ENCODE measurements at places on chromosomes 5 and 9.

GRCh38 chr9:105178076-105178475, 66.4 kb upstream of the SLC44A1 start:
- no peak for DNase-seq

- DNase-seq: peak; percentile 10
These were observed 29.9 kb downstream of the BTNL9 start for GRCh38 chr5:181069767-181070491.

- peak; percentile 99 for DNase-seq
These were observed at the start of gene TRIM41 for GRCh38 chr5:181223058-181223728. Gene TRIM41 (plus strand): TSS chr5:181223281. CDS start chr5:181224000, 719 bp downstream.

DNA sequence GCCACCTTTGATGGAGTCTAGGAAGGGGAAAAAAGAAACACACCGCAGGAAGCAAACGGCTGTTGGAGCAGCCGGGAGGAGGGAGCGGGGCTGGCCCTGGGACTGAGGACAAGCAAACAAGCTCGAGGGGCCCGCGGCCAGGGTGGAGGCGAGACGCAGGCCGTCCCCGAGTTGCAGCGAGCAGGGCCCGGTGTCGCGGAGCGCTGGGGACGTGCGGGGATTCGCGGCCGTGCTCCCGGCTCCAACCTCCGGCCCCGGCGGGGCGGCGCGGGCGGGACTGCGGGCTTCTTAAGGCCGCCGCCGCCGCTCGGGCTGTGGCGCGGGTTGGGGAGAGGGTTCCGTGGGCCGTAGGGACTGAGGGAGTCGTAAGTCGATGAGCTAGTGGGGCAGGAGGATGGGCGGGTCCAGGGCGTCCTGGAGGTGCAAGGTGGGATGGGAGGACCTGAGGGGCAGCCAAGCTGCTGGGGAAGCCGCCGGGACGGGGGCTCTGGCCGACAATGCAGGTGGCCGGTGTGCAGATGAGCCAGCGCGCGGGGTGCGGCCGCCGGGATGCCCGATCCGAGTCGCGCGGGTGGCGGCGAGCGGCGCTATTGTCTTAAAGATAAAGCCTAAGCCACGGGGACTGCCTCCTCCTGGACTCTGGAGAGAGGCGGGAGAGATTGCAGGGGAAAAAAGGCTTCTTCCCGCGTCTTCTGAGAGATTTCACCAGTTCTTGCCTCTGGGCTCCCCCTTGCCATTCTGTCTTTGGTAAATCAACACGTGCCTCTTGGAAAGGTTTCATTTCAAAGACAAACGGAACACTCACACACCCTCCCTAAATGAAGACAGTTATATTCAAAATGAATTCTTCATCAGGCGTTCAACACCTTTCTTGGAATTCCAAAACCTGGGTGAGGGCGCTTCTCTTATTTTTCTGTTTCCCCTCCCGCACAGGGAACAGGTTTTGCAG, 1.6 kb upstream of the HAPLN1 start:
- peak; percentile 69 for DNase-seq

- DNase-seq: no peak
These were observed 112.4 kb upstream of the BNC2 start for GRCh38 chr9:16982780-16983310.

- DNase-seq: no peak
These were observed 11.6 kb downstream of the SKIC3 start for GRCh38 chr5:95543017-95543705.

DNA sequence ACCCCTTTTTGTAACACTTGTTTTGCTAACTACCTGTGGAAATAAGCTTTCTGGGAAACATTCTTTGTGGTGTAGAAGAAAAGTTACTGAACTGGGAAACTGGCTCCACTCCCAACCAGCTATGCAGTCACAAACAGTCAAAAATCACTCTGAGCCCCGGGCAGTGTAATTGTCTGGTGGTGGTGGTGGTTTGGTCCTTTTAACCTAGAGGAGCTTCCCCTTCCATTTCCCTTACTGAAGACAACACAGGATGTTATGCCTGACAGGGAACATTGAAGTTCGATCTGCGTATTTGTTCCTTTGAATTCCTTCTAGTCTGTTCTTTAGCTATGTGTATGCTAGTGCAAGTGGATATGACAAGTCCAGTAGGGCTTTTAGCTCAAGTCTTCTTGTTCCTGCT, 56.8 kb upstream of the TBCA start:
- DNase-seq: no peak

- DNase-seq: peak; percentile 52
These were observed 57.9 kb upstream of the CCNG1 start for GRCh38 chr5:163379298-163380155.

DNA sequence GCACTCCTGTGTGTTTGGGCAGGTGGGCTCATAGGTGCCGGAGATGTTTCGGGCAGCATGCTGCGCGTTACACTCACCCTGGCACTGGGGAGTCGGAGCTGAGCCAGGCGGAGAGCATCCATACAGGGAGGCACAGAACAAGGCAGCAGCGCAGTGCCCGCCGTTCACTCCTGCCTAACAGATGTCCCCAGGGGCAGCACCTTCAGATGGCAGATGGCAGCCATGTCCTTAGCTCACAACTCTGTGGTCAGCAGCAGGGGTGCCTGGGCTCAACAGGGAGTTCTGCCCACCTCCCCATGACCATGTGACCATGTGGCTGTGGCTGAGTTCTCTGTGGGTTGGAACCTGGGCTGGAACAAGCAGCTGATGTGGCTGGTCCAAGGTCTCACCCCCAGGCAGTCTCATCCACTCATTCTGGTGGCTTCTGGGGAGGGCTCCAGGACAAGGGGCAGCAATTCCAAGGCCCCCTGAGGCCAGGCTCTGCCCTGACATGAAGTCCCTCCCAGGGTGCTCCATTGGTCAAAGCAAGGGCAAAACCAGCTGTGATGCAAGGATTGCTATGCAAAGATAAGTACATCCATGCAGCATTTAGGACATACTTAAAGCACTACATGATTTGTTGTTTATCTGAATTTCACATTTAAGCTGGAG, 64.2 kb downstream of the MRPL36 start:
- DNase-seq: no peak

GRCh38 chr9:134174073-134174449, 9.7 kb upstream of the RNU6ATAC start:
- no peak for DNase-seq

DNA sequence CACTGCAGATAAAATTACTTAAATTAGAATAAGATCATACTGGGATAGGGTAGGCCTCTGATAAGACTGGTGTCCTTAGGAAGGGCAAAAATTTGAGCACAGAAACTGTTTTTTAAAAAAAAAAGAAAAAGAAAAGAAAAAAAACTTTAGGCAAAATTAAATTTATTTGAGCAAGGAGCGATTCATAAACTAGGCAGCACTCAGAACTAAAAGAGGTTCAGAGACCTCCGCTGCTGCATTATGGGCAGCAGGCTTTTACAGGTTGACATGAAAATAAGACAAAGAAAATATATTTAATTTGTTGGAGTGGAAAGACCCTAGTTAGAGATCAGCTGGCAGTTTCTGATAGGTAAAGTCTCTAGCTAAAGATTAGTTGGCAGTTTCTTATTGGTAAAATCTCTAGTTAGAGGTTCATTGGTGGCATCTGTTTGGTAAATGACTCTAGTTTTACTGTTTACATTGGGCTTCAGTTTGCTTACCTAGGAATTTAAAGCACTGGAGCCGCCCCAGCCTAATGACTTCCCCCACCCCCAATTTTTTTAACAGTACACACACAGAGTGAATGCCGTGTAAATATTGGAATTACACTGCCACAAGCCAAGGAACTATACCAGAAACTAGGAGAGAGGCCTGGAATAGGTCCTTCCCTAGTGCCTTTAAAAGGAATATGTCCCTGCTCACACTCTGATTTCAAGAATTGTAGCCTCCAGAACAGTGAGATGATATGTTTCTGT, 4.5 kb upstream of the PLPP6 start:
- DNase-seq: no peak

DNA sequence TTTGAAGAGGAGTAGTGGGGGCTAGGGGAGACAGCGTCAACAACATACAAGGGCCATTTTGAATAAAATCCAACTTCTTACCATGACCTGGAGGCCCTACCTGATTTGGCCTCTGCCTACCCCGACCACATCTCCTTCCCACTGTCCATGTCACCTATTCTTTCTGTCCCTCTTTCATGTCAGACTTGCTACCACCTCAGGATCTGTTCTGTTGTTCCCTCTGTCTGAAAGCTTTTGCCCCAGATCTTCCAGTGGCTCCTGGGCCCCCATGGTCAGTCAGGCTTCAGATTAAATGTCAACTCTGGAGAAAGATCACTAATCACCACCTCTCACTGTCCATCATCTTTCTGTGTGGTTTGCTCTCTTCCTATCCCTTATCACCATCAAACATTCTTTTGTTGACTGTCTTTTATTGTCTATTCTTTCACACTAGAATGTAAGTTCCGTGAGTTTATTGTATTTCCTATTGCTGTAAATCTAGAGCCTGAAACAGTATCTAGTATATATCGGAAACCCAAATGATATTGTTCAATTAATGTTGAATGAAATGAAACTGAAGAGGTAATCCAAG, 31.2 kb upstream of the APC start:
- DNase-seq: no peak

- peak; percentile 65 for DNase-seq
These were observed 71.2 kb downstream of the RAPGEF1 start for GRCh38 chr9:131668439-131669268.

- DNase-seq: peak; percentile 5
These were observed 297.2 kb downstream of the SPOCK1 start for GRCh38 chr5:137201876-137202275.

DNA sequence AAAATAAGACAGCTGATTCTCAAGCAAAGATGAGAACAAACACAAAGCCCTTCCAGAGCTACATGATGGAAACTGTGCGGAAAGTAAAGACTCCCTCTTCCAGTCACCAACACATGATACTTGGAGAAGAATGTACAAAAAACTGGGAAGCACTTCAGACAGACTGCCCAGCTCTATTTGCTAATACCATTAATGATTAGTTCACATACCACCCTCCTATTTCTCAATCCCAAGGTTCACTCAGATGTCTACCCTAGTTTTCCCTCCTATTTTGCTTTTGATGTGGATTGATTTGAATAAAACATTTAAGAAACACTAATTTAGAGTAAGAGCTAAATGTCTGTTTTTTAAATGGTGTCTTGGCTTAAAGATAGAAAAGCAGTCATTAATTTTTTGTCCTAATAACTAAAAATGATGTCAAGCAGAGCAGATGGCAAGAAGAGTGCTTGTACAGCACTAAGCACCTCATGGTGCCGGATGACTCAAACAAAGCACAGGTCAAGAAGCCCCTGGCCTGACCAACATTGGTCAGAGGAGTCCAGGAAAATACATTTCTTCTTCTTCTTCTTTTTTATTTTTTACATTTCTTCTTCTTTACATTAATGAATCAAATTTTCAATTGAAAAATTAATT, 639.4 kb downstream of the PDE4D start:
- DNase-seq: no peak

- DNase-seq: no peak
These were observed 87.1 kb downstream of the OSTF1 start for GRCh38 chr9:75175395-75175794.

DNA sequence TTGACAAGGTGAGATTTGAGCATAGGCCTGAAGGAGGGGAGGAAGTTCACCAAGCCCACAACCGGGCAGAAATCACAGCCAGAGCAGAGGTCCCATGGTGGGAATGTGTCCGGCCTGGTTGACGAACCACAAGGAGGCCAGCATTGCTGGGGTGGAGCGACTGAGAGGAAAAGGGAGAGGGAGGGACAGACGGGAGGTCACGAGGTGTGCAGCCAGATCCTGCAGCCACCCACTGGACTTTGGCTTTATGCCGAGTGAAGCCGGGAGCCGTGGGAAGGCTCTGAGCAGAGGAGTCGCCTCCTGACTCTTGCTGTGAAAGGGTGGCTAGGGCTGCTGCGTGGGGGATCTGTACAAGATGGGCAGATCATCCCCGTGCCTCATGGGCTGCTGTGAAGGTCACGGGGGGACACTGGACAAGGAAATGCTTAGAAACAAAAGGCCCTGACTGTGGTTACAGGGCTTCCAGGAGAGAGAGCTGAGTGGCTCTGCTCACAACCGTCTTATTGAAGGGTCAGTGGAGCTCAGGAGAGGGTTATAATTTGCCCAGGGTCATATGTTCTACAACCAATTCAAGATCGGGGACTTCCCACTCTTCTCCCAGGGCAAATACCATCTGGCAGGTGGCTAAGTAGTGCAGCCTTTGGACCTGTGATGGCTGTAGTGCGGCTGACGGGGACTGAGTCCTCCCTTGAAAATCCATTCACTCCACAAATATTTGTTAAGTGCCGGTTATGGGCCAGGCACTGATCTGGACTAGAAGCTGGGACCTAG, 15.6 kb upstream of the CD74 start:
- DNase-seq: peak; percentile 58

GRCh38 chr5:5085381-5085780, 54.7 kb upstream of the ADAMTS16 start:
- no peak for DNase-seq

DNA sequence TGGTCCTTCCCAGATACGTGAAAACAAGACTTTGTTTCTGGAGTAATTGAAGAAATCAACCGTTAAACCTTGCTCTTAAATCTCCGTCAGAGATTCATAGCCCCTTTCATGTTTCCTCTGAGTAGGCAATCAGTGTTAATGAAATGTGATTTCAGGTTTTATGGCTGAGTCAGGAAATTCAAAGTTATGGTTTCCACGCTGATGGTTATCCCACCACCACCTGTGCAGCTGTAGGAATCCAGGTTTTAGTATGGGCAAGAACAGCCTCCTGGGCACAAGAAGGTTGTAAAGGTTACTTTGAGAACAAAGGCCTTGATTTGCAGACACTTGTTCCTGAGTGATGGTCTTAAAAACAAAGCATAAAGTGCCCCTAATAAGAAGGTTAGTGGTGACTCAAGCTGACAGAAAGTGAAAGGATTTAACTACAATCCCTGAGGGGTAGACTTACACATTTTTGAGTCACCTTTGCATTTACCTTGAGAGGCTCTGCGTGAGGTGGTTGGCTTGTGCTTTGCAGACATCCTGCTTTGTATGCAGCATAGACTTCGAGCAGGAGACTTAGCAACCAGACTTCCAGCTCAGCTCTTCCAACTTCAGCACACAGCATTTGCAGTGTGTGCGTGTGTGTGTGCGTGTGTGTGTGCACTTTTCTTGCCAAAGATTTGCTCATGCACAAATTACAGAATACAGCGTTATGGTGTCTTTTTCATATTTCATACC, 159.6 kb downstream of the TLE4 start:
- no peak for DNase-seq

DNA sequence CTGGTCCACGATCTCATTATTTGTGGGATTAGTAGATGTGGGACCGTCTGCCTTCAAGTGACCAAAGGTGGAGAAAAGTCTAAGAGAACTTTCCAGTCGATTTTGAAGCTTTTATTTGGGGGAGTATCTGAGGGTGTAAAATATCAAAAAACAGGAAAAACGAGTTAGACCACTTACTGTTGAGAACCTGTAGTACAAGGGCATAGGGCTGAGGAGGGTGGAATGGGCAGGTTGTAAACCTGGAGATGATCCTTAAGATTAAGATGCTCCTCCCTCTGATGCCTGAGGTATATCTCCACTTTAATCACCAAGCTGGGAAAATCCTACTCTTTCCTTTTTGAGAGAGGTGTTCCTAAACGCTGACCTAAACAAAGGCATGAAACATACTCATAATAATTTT, 32.0 kb upstream of the GTF2H2C start:
- DNase-seq: no peak

DNA sequence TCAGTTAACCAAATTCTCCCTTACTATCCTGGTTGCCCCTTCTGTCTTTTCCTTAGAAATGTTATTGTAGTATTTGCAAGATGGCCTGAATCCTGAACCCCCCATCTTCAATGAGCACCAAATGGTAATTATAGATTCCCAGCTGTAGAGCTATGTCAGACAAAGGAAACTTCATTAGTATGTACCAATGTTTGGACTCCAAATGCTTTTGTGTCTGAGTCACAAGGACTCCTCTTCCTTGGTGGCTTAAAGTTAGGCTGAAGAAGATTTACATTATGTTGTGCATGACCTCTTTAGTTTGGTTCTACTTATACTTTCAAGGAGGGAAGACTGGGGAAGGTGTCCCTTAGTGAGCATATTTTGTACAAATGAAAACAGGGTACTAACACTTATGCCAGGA, 105.9 kb upstream of the CDKN2B start:
- DNase-seq: no peak
